ENCODE measurements at places on chromosomes 1 and 21.

DNA sequence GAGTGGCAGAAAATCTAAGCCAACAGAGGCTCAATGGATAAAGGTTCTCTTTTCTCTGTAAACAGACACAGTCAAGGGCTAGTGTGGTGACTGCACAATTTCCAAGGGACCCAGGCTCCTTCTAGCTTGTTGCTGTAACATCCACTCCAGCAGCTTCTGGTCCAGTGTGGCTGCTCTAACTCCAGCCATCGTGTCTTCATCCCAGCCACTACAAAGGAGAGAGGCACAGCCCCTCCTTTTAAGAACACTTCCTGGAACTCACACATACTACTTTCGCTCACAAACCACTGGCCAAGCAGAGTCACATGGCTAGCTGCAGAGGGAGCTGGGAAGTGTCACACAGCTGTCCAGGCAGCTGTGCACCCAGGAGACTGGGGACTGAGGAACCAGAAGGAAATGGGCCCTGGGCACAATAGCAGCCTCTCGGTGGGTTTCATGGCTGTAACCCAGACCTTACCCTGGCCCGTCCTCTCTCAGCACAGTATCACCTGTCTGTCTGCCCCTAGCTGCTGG, 188.6 kb upstream of the VAMP3 start:
- DNase-seq: no peak

DNA sequence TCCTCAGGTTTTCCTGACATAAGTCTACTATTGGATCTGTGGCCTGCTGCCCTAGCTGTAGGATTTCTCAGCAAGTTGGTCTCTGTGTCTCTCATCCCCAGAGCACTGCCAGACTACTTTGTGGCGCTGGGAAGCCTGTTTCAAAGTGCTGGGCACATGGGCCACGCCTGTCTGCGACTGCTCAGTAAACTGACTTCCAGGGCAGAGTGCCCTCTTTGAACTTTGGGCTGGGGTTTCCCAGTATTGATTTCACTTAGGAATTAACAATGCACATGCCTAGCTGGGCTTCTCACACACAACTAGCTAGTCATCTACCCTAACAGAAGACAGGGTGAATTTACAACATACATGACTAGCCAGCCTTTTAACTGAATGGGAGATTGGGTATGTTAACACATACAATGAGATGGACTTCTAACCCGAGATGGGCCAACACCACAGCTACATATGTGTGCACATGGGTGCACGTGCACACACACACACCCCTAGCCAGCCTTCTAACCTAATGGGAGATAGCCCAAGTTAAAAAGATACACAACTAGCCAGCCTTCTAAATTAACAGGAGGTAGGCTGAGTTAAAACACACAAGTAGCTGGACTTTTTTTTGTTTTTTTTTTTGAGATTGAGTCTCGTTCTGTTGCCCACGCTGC, 6.9 kb upstream of the TRIM17 start:
- no peak for DNase-seq

DNA sequence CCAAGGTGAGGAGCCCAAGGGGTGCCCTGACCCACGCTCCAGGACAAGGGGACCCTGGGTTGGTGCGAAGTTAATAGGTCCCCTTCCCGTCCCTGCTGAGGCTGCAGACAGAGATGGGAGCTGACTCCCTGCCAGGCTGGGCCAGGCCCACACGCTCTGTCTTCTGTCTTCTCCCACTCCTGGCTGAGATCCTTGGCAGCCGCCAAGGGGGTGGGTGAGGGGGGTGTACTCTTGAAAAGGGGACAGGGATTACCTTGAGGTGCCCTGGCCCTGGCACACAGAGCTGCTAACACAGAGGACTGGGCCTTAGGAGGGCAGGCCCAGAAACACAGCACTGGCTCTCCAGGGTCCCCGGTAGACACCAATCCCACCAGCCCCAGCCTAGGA, 11.0 kb upstream of the CTRC start:
- DNase-seq: no peak

DNA sequence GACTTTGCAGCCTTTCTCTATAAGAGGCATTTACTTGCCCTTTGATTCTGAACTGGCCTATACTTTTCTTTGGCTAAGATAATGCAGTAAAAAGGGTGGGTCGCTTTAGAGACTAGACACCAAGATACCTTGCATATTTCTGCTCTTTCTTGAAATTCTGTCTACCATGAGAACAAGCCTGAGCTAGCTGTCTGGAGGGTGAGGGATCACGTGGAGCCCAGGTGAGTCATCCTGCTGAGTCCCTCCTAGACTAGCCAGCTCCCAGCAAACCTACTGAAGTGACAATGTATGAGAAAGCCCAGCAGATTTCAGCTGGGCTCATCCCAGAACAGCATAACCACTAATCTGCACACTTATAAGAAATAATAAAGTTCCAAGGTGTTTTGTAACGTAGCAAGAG, 408.0 kb upstream of the KAZN start:
- DNase-seq: no peak

- no peak for DNase-seq
These were observed 76.6 kb downstream of the TLR5 start for GRCh38 chr1:223066415-223066814.

DNA sequence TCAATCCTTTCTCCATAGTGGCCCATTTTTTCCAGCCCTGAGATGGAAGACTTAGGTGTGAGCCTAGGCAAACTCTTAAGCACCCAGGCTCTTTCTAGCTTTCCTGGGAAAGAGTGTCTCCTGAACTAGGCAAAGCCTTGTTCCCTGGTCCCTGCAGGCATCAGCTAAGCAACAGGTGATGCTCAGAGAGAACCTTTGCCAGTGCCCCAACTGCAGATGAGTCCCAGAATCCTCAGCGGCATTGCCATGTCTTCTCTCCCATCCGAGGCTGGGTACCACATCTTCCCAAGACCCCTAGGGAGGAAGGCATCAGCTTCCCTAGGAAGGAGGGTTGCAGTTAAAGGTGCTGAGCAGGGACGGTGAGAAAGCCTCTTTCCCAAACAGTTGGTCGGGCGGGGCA, 8.2 kb upstream of the VSIG8 start:
- DNase-seq: no peak

- DNase-seq: no peak
These were observed 244.4 kb downstream of the LRRIQ3 start for GRCh38 chr1:73953586-73953985.

DNA sequence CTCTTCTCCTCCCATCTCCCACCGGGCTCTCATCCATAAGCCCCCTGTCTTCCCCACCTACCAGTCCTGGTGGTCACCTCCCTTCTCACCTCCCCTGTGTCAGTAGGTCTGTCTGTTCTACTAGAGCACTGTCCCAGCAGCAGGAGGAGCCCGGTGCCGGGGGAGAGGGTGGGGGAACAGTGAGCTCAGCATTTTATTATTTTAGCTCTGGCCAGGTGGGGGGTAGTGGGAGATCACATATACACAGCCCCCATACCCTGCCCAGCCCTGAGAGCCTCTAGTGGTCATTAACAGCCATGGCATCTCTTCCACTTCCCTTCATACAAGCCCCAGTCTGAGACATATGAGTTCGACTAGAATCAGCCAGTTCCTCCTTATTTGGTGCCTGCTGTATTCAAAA, at the start of gene TMOD4:
TMOD4 (minus strand) TSS at position 119 of the 400 bp plus-strand sequence. CDS start 1,106 bp downstream, outside the sequence.
- DNase-seq: no peak

DNA sequence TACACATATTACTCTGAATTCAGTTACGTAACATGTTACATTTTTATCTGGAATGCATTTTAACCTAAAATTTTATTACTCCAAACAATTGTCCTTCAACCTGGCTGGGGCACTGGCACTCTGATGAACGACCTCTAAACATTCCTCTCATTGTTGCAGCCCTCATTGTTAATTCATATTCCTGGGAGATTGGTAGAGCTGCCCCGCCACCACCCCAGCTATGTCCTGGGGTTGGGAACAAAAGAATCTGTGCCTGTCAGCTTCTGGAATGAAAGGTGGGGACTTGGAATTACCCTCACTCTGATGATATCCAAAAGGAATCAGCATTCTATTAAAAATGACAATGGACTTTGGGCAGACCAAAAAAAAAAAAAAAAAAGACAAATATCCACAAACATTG, 38.0 kb upstream of the DESI2 start:
- no peak for DNase-seq

- no peak for DNase-seq
These were observed 701.9 kb upstream of the ZP4 start for GRCh38 chr1:238592621-238593020.

- DNase-seq: no peak
These were observed 5.1 kb downstream of the ATF3 start for GRCh38 chr1:212613440-212614335.

DNA sequence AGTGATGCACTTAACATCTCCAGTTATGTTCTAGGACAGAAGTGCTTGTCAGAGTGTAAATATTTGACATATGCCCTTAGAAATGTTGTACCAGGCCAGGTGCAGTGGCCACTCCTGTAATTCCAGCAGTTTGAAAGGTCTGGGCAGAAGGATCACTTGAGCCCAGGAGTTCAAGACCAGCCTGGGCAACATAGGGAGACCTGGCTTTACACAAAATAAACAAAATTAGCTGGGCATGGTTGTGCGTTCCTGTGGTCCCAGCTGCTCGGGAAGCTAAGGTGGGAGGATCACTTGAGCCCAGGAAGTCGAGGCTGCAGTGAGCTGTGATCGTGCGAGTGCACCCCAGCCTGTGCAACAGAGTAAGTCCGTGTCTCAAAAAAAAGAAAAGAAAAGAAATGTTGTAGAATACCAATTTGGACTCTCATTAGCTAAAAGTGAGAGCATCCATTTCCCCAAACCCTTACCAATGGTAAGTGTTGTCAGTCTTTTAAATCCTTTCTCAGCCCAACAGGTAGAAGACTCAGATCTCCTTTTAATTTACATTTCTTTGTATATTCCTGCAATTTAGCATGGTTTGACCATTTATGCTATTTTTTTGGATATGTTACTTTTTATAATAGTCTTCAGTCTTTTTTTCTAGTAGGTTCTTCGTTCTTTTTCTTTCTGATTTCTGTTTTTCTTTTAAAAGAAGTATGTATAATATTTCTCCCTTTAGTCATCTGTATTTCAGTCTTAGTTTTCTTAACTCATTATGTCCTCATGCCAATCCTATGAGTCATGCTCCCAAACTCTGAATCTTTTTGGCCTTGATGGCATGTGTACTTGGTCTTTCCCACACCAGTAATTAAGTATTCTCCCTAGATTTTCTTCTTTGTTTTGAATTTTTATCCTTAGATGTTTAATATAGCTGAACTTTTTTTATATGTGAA, 74.4 kb downstream of the CAMTA1 start:
- no peak for DNase-seq

- peak; percentile 54 for DNase-seq
These were observed 37.3 kb downstream of the IFNAR1 start for GRCh38 chr21:33362044-33362555.

DNA sequence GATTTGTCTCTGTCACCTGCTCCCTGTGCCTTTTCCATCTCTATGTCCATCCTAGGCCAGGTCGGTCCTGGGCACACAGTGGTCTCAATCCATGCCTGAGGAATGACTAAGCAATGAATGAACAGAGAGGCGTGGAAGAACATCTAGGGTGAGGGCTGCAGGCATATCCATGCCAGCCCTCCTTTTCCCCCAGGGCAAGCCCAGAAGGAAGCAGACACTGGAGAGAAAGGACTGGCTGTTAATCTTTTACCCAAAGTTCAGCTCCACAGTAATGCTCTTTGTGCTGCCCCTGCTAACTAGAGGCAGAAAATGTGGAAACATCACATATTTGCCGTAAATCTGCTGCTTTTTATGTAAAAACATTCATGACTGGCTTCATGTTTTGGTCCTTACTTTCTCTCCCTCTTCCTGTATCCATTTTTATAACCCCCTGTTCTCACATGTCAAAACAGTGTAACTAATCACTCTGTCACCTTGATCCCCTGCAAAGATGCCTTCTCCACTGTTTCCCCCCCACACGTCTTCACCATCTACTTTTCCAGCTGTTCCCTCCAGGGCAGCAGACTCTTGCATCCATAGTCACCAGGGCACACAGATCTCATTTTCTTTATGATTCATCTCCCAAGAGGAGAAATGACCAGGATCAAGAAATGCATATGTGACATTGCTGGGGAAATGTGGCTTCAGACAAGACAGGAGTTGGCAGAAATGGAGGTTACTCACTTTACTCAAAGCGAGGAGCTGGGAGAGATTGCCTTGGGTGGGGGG, 166.4 kb upstream of the PROX1 start:
- DNase-seq: no peak

GRCh38 chr1:16351456-16351993, 755 bp downstream of the FBXO42 start:
- no peak for DNase-seq

DNA sequence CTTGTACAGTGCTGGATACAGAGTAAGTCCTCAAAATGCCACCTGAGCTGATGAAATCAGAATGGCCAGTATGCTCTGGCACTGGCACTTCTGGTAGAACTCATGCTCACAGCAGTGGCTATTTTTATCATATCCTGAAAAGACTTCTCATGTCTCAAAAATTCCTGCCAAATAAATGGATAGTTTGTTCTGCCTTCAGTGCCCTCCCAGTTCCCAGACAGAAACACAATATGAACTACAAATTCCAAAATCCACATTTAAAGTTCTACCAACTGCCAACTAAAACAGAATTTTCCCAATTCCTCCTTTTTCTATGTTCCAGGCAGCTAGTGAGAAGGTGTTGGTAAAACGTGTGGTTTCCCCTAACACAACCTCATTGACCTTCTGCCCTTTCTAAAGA, 51.4 kb upstream of the RGS1 start:
- DNase-seq: no peak

GRCh38 chr1:36087233-36088123, 1.2 kb upstream of the ADPRS start:
- no peak for DNase-seq

- no peak for DNase-seq
These were observed 4.3 kb downstream of the RNF2 start for GRCh38 chr1:185049670-185050069.

GRCh38 chr1:11855430-11855829, 3.3 kb downstream of the NPPB start:
- no peak for DNase-seq

- peak; percentile 31 for DNase-seq
These were observed 76.6 kb downstream of the NDUFS5 start for GRCh38 chr1:39102537-39103327.

DNA sequence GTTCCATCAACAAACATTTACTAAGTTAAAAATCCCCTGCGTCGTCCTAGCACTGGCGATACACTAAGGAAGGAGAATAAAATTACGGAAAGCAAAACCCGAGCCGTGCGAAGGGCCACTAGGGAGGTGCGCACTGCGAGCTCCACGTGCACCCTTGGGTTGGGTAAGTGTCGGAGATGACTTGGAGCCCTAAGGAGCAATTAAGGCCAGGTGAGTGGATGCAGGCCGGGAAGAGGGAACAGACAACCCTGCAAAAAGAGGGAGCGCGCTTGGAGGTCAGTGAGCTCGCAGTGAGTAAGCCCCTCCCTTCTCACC, 704 bp downstream of the WDR4 start:
- no peak for DNase-seq

- no peak for DNase-seq
These were observed 874.4 kb downstream of the KCNT2 start for GRCh38 chr1:195733826-195734225.

GRCh38 chr21:16588433-16588860, 858.7 kb downstream of the USP25 start:
- no peak for DNase-seq

DNA sequence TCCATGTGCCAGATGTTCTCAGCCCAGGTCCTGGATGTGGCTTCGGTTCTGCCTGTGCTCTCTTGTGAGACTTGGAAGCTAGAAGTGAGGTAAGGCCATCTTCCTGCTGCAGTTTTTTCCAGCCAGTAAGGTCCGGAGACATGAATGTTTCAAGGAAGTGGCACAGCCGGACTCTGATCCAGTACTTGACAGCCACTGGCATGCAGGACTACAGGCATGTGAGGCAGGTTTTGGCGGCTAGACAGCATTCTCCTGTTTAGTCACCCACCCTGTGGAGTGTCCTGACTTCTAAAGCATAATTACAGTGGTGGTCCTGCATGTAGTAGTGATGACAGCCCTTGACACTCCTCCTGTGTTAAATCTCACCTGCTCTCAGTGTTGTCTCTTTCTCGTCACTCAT, 72.3 kb downstream of the TNFSF4 start:
- no peak for DNase-seq
